ENCODE measurements at places on chromosomes 13 and 19.

- DNase-seq, result no peak
Measured at GRCh38 chr13:66967811-66968597, 262.1 kb downstream of the PCDH9 start.

DNA sequence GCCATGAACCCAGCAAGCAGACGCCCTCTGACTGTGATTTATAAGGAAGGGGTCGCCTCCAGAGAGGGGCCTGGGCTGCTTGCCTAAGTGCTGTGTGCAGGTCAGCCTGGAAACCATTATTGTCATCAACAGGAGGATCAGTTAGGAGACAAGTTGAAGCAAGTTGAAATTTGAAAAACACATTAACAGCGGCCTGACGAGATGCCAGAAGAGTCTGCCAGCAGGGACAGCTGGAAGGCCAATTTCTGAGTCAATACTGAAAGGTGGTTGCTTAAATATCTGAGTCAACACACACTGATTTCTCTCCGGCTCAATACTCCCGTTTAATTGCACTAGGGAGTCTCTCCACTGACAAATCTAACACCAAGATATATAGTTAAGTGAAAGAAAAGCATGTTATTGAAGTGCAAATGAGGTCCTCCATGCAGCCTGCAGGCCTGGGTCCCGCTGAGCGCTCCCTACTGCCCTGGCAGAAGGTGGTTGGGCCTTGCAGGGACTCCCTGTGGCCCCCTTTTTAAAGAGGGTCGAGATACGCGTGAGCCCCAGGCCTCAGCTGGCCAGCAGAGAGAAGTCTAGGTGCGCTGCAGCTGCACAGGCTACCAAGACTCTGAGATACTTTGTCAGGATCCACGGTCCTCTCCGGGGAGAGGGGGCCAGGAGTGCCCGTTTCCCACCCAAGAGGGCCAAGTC is 91.1 kb downstream of the RNASEH2B start:
- no peak for DNase-seq

DNA sequence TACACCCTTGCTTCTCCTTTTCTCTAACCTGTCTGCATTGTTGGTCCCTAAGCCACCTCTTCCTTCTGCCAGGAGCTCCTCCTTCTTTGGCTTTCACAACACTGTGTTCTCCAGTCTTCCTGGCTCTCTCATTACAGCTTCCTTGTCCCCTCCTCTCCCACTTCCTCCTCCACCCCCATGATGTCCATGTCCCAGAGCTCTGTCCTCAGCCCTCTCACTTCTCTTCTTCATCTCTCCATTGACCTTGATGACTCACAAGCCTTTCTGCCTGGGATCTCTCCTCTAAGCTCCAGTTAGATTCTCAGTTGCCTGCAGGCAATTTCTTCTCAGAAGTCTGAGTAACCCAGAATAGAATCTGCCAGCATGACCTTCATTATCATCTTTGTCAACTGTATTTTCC is 100.3 kb upstream of the WASF3 start:
- no peak for DNase-seq

DNA sequence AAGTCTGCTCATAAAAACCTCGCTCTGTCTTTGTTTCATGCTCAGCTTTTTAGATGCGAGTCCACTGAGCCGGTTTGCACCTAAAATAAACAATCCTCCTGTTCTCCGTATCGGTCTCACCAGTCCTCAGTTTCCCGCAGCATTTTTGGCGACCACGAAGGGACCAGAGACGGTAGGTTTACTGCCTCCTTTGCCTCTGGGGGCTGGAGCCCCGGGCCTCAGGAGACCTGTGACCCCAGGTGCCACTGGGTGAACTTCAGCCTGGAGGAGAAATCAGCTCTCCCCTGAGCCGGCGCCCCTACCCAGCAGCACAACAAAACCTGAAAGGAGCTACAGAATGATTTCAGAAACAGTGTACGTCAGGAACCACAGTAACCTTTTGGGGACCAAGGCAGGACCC is 8.1 kb downstream of the SIGLEC11 start:
- no peak for DNase-seq

DNA sequence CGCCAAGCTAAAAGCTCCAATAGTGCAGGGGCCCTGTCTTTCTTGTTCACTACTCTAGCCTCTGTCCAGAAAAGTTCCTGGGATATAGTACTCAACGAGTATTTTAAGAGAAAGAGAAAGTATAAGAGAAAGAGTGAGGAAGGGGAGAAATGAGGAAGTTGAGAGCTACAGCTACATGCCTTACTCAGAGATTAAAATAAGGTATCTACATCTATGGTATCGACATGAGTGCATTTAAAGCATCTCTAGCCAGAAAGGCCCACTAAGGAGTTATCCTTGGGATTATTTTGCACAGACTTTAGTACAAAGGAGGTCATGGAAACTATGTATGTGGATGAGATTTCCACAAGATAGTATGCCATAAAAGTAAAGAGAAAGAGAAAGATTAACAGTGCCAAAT is 28.5 kb downstream of the MYCBP2 start:
- DNase-seq, result no peak

GRCh38 chr19:43584484-43584883 is 8.9 kb downstream of the PINLYP start:
- no peak for DNase-seq

DNA sequence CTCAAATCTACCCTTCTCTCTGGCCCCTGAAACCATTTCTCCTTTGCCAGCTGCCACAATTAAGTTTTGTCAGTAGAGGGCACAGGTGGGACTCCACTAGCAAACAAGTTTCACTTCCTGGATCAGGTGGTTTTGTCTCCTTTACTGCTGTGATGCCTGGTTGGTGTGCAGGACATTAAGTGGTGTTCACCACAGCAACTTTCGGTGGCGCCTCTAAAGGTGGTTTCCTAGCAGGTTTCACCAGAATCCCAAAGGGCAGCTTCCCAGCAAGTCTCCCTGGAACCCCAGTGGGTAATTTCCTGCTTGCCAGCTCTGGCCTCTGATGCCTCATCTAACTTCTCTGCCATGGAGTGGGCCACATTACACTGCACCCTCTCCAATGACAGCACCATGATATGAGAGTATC is 16.6 kb downstream of the MED4 start:
- no peak for DNase-seq

- DNase-seq, result peak; percentile 21
Measured at GRCh38 chr19:7870571-7871436, 3.4 kb downstream of the PRR36 start.

DNA sequence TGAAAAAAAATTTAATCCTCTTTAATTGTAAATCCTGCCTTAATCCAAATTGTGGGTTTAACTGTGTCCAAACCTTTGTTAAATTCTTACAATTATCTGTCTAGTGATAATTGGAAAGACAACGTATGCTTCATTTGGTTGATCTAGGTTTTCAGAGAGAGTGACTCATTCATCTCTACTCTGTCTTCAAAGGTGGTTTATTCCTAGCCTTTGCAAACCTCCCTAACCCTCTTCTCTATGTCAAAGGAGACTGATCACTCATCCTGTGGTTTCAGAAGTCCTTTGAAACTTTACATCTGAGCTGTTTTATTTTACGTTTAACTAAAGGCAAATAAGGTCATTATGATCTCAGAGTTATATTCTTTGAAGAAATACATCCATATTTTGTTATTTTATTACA is 8.8 kb upstream of the OXGR1 start:
- DNase-seq, result no peak

GRCh38 chr19:47701717-47702552 is 11.3 kb upstream of the EHD2 start:
- no peak for DNase-seq

DNA sequence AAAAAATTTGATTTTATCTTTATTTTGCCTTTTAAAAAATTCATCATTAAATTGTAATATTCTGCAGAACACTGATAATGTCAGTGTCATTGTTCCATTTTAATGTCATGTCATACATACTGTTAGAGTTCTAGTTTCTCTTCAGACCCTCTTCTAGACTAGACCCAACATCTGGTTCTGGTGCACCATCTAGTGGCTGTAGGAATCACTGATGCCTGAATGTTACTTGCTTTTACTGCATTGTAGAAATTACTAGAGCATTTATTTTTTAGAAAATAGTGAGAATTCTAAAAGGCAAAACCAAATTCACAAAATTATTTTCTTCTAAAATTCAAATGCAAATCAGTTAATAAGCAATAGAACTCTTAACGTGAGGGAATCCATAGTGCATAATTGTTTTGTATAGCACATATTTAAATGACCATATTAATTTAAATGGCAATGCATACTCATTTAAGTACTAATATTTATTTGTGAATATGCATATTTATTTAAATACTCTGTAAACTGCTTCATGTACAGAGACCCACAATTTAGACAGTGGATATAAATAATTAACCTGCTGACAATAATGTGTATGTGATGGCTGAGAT is 425.7 kb downstream of the KLF12 start:
- DNase-seq, result no peak

DNA sequence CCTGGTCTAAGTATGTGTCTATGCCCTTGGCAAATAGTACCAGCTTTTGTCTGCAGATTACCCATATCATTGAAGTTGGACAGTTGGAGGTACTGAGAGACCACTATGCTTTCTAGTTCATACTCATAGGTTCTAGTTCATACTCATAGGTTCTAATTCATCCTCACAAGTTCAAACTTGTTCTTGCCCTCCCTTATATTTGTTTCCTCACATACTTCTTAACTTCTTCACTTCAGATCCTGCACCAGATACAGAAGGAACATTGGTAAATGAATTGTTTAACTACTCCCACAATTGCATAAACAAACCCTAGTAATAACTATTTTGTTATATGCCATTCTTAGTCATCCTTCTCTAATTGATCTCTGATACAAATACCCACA is 172.2 kb downstream of the SLITRK1 start:
- DNase-seq, result no peak

DNA sequence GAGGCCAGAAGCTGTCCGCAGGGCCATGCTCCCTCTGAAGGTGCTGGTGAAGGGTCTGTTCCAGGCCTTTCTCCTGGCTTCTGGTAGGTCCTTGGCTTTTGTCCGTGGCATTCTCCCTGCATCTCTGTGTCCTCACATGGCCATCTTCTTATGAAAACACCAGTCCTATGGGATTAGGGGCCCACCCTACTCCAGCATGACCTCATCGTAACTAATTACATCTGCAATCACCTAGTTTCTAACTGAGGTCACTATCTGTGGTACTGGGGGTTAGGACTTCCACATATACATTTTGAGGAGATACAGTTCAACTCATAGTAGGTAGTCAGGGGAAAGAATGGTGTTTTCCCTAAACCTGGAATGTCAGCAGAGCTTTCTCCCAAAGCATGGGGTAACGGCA is 3.1 kb downstream of the C13orf42 start:
- DNase-seq, result no peak

GRCh38 chr13:73767747-73768315 is 366.4 kb downstream of the KLF12 start:
- DNase-seq, result no peak

DNA sequence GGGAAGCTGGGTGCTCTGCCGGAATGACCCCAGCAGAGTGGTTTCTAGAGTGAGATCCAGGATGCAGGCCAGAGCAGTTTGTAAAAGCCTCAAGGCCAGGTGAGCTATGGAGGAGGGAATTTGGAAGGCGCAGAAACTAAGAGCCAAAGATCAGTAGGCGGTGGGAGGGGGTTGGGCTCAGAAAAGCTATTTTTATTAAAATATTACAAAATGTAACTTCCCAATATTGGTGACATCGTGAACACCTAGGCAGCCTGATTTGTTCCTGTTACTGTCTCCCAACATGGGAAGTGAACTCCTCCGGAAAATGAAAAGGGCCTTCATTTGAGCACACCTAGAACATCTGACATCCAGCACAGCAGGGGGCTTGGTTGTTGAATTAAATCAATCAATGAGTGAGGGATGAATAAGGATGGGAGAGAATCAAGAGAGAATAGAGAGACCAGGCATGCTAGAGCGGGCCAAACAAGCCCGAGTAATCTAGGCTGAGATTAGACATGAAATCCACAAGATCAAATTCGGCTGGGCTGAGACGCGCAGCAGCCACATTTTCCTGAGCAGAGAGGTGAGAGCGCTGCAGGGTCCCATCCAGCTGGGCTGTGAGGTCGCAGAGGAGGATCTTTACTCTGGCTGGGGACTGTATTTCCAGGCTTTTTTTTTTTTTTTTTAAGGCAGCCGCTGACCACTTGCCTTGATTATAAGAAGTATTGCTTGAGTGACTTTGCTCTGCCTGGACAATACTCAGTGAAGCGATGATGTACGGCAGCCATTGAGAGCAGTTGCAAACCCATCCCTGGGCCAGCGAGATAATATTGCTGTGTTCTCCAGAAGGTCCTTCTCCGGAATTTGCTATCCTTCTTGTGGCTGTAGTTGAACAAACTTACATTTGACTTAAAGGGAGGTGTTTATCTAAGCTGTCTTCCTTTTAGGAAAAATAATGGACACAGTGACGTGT is 178.0 kb upstream of the KL start:
- DNase-seq, result no peak

GRCh38 chr13:30746791-30747190 is 11.4 kb downstream of the ALOX5AP start:
- no peak for DNase-seq

DNA sequence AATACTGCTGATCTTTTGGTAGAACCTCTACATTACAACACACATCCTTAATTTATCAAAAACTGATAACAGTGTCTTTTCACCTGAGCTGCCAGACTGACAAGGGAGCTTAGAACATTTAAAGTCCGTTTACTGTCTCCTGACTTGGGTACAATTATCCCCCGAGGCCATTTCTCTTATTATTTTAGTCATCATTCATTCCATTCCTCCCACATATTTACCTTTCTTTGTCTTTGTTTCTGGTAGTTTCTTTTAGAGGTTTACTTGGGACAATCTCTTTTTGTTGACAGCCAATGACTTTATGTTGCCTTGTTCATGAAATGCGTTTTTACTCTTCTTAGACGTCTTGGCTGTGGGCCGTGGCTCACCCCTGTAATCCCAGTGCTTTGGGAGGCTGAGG is 186.9 kb downstream of the PCCA start:
- no peak for DNase-seq

DNA sequence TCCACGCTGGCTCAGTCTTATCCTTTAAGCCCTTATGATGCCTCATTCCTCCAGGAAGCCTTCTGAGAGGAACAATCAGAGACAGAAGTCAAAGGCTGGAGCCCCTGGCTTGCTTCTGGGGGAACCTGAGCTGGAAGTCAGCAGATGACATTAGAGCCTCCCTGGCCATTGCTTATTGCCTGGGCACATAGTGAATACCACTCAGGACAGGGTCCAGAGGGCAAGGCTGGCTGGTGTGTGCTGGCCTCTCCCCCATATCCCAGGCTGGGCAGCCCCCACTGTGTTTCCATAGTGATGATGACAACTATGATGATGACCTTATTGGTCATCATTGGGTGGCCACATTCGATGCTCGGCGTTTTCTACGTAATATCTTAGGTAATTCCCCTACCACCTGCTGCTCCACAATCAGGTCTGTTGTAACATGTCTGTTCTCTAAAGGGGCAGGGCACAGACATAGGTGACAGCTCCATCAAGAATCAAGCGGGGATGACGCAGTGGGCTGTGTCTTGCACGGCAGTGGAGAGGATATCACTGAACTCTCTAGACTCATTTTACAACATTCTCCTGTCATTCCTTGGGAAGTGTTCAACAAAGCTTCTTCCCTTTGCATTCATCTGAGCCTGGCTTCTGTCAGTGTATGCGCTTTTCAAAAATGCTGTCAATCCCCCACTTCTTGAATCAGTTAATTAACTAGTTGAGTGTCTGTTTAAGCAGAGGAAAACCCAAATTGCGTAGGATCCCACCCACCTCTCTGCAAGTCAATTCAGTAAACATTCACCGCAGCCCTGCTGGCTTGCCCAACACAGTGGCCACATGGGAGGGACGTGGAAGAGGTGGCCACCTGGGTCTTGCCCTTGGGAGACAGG is 89.4 kb upstream of the TSHZ3 start:
- no peak for DNase-seq
